OCI-M1 (cell line): ENCODE measurements at places on chromosomes 12 and 14.

DNA sequence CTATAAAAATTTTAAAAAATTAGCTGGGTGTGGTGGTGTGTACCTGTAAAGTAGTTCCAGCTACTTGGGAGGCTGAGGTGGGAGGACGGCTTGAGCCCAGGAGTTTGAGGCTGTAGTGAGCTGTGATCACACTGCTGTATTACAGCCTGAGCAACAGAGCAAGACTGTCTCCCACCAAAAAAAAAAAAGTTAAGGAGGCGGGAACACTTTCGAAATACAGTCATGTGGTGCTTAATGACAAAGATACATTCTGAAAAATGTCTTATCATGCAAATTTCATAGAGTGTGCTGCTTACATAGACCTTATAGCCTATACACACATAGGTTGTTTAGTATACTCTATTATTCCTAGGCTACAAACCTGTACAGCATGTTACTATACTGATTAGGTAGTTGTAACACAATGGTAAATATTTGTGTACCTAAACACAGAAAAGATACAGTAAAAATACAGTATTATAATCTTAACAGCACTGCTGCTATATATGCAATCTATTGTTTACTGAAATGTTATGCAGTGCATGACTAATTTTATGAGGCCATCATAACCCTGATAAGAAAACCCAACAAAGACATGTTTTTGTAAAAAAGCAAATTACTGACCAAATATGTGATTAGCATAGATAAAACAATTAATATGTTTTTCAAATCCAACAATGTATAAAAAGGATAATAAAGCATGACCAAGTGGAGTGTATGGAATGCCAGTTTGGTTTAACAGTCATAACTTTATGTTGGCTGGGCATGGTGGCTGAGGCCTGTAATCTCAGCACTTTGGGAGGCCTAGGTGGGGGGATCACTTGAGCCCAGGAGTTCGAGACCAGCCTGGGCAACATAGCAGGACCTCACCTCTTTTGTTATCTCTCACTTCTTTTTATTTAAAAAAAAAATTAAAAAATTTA, 11.4 kb downstream of the EIF2S1 start:
- DNase-seq, result no peak

DNA sequence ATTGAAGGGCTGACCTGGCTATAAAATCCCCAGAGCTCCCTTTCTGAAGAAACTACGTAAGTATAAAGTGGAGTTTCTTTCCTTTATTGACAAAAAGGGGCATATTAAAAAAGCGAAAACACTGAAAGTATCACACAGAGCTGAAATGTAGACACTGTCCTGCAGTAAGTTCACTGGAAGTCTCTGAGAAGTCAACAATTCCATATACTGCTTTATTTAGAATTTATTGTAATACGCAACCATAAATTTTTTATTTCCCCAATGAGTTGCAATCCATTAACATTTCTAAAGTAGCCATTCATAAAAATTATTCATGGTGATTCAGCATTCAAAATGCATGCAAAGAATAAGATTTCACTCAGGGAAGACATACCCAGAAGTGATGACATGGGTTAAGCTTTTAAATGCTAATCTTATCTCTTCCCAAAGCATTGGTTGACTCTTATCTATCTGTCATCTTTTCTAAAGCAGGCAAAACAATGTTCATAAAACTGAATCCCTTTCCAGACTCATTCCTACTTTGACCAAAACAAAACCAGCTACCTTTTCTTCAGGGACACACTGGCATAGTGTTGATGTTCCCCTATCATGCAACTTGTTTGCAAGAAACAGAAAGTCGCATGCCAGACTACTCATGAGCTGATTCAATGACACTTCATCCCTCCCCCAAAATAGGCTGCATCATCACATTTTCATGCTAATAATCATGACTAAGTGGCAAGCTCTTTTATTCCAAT, 17.3 kb downstream of the KITLG start:
- no peak for DNase-seq

DNA sequence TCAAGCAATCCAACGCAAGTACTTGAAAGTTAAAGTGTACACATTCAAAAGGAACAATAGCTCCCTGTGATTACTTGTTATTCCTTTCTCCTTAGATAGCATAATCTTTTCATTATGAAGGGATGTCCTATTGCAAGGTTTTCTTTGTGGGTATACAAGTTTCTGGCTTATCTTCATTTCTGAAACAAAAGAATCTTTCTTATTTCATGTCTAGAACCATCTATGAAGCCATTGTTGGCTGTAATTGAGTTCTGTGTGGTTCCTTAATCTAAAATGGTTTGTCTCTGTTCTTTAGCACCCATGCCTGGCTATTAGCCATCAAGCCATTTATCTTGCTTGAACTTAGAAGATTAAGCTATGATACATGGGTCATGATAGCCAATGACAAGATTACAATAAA, 95.0 kb downstream of the VEZT start:
- no peak for DNase-seq

GRCh38 chr12:3364661-3365462, 126.1 kb upstream of the PRMT8 start:
- no peak for DNase-seq

GRCh38 chr12:94263905-94264561, 115.7 kb downstream of the PLXNC1 start:
- no peak for DNase-seq
